ENCODE measurements at places on chromosomes 2 and 18.

GRCh38 chr2:215961981-215962380, 51.4 kb downstream of the MREG start:
- no peak for DNase-seq

GRCh38 chr2:26537069-26537825, 59.3 kb upstream of the OTOF start:
- no peak for DNase-seq

- peak; percentile 36 for DNase-seq
Measured at GRCh38 chr2:162073888-162074631, at the start of gene DPP4. TSS of gene DPP4 (minus strand) at chr2:162074215. CDS start at chr2:162073981, 234 bp downstream.

- DNase-seq = no peak
Measured at GRCh38 chr2:182545420-182546167, 118.8 kb upstream of the PDE1A start.

- no peak for DNase-seq
Measured at GRCh38 chr2:101793277-101793969, 95.9 kb downstream of the MAP4K4 start.

- DNase-seq = no peak
Measured at GRCh38 chr18:7370375-7370774, 139.5 kb downstream of the LRRC30 start.

DNA sequence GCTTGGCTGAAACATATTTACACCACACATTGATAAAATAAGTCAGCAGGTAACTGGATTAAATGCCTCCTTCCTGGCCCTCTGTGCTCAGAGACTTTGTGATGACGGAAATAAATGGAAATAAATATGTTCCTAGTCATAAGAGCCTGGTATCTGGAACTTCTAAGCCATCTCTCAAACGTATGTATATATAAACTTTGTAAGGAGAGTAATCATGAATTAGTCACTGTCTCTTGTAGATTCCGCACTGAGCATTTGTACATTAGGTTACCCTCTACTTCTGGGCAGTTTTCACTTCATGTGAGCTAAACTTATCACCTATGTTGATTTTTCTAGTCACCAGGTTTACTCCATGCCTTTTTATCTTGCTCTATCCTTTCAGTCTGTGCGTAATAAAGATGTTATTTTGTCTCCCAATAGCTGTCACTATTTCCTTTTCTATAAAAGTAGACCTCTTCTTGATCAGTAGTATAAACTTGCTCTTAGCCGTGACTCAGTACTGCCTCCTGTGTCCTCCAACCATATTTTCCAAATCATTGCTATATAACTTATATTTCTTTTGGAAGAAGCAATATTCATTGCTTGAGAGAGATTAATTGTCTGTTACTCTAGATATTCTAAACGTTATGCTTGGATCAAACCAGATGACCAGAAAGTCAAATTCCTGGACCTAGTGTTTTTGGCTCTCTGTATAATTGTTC, 53.2 kb downstream of the FEZ2 start:
- no peak for DNase-seq

DNA sequence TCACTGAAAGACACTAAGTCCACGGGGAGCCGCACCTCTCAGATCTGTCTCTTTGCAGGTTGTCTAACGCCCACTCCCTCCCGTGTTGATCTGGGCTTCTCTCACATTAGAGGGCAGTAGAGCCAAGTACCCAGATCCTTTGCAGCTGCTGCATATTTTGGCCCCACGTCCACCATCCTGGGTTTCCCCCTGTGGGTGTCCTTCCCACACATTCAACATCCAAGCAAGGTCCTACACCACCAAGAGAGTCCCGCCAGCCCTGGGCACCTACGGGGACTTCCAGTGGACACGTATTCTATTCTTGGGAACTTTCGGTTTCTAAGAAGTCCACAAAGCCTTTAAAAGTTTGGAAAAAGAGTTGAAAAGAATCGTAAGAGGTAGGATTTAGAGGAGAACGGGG, 116.6 kb downstream of the ATL2 start:
- DNase-seq = no peak

DNA sequence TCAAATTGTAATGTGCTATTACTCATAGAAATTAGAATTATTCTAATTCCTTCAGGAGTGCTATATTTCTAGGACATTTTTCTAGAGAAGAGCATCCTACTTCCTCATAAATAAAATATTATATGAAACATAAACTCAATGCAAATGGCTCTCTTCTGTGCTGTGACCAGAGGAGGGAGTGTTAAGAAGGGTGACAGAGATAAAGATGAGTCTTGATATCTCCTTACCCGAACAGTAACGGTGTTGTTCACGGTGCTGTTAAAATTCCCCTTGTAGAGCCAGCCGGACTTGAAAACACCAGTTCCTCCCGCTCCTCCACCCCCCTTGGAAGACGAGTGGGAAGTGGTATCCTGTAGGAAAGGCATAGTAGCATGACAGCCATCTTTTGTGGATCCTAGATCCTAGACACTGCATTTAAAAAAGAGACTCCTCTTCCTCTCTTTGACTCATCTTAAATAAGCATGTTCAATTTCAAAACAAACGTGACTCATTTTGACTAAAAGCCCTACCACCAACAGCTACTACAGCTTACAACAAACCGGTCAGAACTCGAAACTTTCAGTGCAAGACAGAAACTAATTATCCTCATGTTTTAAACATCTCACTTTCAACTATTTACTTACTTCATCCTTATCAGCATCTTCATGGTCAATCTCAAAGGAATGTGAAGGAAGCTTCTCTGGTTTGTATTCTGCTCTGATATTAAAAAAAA, 156.3 kb downstream of the DOCK10 start:
- peak; percentile 88 for DNase-seq

GRCh38 chr18:24827501-24827900, 367.1 kb downstream of the HRH4 start:
- no peak for DNase-seq

DNA sequence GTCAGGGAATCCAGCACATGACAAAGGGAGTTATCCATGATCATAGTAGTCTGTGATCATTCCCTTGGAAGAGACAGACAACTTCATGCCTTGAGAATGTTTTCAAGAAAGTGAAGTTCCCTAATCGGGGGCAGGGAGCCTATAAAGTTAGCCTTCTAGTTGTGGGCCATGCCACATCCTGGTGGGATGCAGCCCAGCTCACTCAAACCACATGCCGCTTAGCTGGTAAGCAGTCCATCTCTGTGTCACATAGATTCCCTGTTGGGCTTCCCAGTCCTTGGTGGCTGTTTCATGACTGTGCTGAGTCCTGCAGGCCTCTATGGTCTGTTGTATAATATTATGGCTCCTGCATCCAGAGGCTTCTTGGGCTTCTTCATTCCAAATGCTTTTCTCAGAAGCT, 11.4 kb upstream of the ARHGAP25 start:
- DNase-seq = no peak

DNA sequence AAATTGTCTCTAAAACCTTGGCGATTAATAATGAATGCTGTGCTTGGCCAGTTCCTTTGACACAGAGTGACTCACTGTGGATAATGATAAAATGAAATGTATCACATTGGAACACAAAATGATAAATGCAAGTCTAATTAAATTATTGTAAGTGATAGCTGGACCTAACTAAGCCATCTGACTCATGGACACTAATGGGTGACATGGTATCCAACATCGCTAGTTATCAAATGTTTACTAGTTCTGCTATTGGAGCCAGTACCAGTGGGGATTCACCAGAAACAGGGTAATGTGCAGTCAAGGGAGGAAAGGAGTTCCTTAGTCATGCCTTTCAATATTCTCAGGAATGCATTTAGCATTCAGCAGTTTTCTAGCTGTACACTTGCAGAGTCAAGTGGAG, 736.3 kb upstream of the ACVR2A start:
- DNase-seq = no peak

- no peak for DNase-seq
Measured at GRCh38 chr2:238691596-238692491, 156.0 kb upstream of the TWIST2 start.

DNA sequence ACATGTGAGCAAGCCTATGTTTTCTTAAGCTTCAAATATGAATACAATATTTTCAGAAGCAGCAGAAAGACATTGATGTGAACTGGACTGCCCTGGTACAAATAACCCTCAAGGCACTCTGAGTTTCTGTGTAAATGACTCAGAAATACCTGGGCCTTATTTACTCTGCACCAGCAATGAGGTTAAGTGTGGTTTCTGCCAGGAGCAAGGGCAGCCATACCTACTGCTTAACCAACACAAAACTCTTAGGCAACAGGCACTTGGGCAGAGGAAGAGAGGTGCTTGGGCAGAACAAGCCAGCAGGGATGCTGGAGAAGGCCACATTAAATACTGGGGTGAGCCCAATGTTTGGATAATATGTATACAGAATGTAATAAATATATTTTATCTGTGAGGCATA, 29.4 kb upstream of the ARL5A start:
- DNase-seq = no peak

DNA sequence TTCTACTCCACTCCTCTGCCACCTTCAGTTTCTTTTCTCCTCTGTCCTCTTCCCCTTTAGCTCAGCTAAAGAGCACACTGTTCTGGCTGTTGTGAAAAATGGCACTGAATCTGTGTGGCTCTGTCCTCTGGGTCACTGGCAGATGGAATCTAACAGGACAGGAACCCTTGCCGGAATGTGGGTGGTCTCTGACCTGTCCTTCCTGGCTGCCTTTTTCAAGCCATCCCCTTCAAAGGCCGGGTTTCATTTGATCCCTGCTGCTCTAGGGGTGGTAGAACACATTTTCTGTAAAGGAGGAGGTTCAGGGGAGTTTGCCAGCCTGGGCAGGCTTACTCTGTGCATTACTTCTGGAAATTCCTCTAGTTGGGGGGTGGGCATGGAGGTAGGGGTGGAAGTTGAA, 29.9 kb downstream of the MTCL1 start:
- no peak for DNase-seq

DNA sequence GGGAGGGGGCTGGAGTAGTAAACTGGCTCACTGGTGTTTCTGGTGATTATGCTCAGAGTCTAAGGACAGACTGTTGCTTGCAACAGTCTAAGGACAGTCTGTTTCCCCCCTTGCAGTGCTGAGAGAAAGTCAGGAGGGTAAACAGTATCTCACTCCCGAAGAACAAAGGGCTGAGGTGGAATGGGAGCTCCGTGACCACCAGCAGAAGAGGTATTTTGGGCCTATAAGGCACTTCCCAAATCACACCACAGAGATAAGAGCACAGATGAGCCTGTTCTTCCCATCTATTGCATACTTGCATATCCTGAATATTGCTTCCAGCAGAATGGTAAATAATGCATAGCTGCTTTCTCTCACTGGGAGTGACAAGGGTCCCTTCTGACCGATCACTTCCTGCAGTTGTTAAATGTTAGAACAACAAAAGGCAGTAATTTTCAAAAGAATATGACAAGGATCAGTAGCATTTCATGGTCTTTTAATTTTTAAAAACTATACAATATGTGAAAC, 160.4 kb upstream of the LYPD1 start:
- DNase-seq = no peak

DNA sequence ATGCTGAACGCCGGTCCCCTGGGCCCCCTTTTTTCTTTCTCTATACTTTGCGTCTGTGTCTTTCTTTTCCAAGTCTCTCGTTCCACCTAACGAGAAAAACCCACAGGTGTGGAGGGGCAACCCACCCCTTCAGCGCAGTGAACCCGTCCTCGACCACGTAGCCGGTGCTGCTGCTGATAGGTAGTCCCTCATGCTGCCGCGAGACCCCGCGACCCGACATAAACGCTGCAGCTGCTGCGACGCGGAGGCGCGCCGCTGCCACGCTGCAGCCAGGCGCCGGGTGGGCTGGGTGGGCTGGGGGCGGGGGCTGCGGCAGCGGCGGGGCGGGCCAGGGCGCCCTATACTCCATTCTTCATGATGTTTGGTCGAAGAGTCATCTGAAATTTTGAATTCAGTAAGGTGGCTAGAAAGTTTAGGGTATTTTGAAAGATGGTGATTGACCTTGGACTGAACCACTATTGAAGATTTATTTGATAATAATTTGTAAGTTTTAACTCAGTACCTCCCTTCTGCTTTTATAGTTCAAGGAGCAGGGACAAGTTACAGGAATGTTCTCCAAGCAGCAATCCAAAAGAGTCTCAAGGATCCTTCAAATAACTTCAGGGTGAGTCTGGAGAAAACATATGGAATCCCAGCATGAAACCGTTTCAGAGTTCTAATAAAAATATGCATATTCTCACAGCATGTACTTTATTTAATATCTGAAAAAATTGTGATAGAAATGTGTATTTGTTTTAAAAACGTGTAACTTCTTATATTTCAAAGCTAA, 24.1 kb downstream of the CFLAR start:
- peak; percentile 71 for DNase-seq

DNA sequence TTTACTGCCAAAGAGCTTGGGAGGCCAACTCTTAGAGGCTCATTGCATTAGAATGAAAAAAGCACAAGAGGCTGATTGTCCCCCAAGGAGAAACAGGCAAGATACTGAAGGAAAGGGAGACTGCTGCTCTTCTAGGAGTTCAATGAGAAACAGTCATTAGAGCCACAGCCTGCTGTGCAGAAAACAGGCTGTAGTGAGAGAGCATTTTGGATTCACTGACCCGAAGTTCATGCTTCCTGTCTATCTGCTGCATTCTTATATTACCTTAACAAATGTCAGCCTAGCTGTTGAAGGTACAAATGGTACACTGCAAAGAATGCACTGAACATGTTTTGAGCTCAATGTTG, 423.3 kb downstream of the SETBP1 start:
- no peak for DNase-seq

DNA sequence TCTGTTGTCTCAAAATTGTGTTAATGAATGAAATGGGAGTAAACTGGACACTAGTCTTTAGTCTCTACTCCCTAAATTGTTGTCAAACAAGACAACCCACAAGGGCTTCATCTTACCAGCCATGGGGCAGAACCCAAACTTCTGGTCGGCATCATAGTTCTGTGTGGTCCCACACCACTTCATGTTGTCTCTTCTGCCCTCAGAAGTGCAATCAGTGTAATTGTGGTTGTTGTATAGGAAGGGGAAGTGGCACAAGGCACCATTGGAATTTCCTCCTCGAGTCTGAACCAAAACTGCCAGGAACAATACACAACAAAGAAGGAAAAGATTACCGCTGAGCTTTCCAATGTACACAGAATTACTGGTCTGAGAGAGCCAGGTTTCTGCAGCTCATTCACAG, 12.6 kb downstream of the FN1 start:
- DNase-seq = peak; percentile 31

- DNase-seq = no peak
Measured at GRCh38 chr2:226732478-226733188, 67.0 kb downstream of the IRS1 start.

Data from fibroblast of skin of back (primary cell).